ENCODE measurements at places on chromosomes 7 and 10.

GRCh38 chr10:110372656-110373055, 67.9 kb upstream of the SMNDC1 start:
- no peak for DNase-seq

- DNase-seq = no peak
These were observed 4.7 kb upstream of the LANCL2 start for GRCh38 chr7:55360486-55360885.

GRCh38 chr7:42233695-42234331, 3.2 kb downstream of the GLI3 start:
- DNase-seq = no peak

DNA sequence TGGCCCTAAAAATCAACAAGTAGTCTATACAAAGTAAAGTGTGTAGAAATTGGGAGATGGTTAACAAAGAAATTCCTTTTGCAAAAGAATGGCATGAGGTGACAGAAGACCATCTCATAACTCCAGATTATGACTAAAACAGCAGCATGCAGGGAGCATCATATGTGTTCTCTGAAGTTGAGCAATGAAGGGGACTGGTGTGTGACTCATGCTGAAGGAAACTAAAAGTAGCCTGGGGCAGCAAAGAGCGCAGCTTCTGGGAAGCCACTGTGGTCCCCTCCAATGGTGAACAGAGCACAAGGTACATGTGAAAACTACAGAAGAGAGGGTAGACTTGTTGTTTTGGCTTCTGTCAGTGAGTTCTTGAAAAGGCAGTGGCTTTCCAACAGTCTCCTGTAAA, 133.4 kb downstream of the MACC1 start:
- DNase-seq = no peak

- no peak for DNase-seq
These were observed 20.4 kb downstream of the JCAD start for GRCh38 chr10:30038781-30039536.

GRCh38 chr10:9243941-9244411, 1189.5 kb downstream of the GATA3 start:
- DNase-seq = no peak

GRCh38 chr10:43219848-43220247, 47.0 kb downstream of the RASGEF1A start:
- no peak for DNase-seq

- no peak for DNase-seq
These were observed 641.5 kb upstream of the SORCS1 start for GRCh38 chr10:107806026-107806425.

DNA sequence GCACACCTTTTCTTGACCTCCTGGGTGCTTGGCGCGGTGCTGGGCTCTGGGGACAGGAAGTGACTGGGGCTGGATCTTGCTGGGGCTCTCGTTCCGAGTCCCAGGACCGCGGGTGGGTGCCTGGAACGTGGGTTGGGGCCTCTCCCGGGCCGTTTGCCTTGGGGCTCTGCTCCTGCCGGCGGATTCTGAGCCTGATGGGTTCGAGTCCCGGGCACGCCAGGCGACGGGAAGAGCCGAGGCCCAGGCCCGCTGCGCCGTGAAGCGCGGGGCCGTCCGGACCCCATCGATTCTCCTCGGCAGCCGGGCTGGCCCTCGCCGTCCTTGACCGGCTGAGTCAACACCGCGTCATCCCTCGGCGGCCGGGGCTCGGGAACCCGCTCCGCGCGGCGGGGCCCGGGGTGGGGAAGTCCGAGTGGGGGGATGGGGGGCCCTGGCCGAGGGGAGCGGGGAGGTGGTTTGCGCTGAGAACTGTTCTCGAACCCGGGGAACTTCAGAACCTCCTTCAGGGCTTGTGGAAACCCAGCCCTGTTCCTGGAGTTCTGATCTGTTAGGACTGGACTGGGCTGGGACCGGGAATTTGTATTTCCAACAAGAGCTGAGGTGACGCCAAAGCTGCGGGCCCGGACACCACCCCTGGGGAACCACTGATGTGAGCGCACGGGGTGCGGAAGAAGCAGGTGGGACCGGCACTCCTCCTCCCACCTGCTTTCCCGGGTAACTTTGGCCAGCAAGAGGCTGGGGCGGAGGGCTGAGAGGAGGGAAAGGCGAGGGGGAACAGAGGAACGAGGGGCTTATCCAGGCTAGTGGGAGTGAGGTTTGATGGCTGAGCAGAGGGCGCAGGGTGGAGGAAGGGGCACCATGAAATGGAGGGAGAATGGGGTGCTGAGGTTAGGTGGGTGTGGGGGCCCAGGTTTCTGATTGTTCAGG, 6.2 kb downstream of the HHEX start:
- no peak for DNase-seq

DNA sequence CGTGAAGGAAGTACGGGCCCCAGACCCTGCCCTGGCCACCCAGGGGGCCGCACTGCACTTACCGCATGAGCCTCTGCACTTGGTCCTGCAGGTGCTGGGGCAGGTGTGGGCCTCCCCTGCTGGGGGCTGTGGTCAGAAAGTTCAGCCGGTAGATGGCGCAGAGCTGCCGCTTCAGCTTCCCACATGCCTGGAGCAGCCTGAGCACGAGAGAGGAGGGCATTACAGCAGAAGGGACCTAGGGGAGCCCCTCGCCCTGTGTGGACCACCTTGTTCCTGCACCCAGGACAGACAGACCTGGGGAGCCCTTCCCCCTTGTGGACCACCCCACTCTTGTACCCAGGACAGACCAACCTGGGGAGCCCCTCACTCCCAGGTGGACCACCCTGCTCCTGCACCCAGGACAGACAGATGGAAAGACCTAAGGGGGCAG, 8.7 kb upstream of the PYROXD2 start:
- no peak for DNase-seq

- no peak for DNase-seq
These were observed 30.7 kb upstream of the ACSL5 start for GRCh38 chr10:112343056-112343806.
